ENCODE measurements at places on chromosomes 4 and X. TPM values are rescaled to one million over a fixed set of nuclear protein-coding genes. Genes with fewer than 3 reads are reported as not detected.

DNA sequence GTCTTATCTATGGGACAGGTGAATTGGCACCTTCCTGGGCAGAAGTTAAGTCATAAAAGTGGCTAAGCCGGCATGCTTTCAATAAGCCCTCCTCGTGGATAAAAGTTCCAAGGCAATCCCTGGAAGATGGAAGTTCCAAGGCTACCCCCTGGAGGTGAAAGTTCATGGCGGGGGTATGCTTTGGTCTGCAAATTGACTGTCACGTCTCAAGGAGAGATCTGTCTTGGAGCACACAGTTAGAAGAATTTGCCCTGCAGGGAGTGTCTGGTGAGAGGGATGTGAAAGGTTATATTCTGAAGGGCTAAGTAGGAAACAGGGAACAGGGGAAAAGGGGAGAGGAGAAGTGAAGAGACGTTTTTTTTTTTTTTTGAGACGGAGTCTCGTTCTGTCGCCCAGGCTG lies 26.2 kb upstream of the GPR173 start:
- DNase-seq = no peak

- peak; percentile 12 for DNase-seq
These were observed 7.3 kb downstream of the GPRASP1 start for GRCh38 chrX:102658556-102658955.

CSAG1 gene
- total RNA-seq = not detected

PABPC4L gene
- under 0.01 TPM for total RNA-seq

- no peak for DNase-seq
These were observed 12.2 kb upstream of the POU3F4 start for GRCh38 chrX:83495898-83496297.

DNA sequence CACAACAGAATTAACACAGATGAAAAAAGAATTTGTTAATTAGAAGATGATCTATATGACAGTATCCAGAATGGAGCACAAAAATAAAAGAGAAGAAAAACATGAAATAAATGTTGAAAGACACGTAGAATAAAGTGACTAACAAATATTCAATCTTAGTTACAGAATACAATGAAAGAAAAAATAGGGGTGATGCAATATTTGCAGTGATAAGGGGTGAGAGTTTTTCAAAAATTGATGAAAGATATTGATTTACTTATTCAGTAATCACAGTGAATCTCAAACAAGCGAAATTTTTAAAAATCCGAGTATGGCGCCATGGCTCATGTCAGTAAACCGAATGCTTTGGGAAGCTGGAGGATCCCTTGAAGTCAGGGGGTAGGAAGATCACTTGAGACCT lies 20.2 kb upstream of the RAB28 start:
- DNase-seq = no peak

EBP gene
- total RNA-seq = 244 TPM

DNA sequence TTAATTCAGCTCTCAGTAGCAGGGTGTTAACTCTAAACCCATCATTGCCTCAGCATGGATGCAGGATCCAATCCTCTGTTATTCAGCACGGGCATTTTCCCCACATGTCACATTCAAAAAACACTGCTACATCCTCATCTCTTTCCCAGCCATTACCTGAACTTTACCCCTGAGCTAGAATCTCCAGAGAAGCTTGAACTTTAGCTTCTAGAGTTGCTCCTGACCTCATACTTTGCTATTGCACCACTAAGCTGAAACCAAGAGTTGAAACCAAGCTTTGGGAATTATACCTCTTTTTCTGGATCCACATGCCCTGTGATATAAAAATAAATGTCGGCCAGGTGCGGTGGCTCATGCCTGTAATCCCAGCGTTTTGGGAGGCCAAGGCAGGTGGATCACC lies 90.7 kb downstream of the SHROOM3 start:
- DNase-seq = no peak

GRCh38 chr4:43556262-43556661 lies 663.7 kb downstream of the GRXCR1 start:
- no peak for DNase-seq

GRIA3 gene
- total RNA-seq = 0.51 TPM

- DNase-seq = no peak
These were observed 6.8 kb downstream of the FGB start for GRCh38 chr4:154569584-154569983.

DNA sequence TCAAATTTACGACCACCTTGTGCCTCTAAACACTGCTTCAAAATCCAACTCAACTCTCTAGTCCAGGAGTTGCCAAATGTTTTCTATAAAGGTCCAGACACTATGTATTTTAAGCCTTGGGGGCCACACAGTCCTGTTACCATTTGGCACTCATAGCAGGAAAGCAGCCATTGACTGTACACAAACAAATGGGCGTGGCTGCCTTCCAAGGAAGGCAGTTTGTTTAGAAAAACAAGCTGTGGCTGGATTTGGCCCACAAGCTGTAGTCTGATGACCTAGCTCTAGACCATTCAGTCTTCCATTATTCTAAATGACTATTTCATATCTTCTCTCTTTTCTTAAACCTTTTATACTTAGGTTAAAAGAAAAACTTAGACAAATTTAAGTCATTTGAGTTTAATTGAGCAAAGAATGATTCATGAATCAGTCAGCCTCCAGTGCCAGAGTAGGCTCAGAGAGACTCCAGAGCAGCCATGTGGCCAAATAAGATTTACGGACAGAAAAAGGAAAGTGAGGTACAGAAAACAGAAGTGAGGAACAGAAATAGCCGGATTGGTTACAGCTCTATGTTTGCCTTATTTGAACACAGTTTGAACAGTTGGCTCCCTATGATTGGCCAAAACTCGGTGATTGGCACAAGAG lies 825.8 kb upstream of the LCORL start:
- DNase-seq = no peak

DNA sequence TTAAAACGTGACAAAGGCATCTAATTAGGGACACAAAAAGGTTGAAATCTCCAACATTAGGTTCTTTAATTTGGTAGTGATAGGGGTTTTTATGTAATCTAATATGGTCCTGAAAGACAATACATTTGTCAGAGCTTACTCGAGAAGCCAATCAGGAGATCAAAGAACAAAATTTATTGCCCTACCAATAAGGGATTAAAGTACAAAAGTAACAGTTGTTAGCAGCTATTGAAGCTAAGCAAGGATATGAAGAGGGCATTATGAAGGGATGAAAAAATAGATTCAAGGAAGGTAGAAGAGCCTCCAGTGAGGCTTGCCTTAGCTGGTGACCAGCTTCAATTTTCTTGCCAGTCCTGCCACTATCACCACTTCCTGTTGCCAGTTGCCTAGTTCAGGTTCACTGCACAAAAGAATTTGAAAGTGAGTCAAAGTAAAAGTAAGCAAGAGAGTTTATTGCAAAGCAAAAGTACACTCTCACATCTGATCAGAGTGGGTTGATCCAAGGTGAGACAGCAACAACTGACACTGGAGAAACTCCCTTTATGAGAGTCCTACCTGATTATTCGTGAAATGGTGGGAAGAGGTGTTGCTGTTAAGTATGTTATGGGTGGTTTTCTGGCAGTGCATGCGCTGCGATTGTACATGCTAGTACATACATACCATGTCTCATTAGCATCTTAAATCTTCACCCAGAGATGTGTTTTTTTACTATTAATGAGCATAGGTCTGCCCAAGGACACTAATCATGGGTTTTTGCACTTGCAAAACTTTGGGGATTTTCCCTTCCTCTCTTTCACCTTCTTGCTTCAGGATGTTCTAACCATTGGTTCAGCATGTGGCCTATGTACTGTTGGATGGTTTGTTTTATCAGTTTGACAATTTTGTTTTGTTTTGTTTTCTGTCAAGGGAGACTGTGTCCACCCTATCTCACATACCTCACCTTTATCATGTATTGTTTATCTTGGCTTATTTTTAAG lies 263.2 kb upstream of the ITM2A start:
- no peak for DNase-seq

MAGEH1 gene
- total RNA-seq = 3.9 TPM

DNA sequence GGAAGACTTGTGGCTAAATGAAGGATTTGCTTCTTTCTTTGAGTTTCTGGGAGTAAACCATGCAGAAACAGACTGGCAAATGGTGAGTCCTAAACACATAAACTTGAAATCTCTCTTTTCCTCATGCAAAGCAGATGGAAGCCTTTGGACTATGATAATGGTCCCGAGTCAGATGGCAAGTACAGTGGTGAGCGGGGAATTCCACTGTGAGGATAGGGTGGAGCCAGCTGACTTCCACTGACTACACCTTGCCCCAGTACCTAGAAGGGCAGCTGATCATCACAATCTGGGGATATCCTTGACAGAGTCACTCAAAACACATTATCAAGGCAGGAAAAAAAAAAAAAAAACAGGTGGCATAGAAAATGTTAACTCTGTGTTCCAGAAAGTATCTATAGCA lies 34.3 kb downstream of the ENPEP start:
- DNase-seq = no peak

Measured in bronchial epithelial cell (primary cell).